ENCODE measurements at places on chromosomes 3 and 15. TPM values are rescaled to one million over a fixed set of nuclear protein-coding genes. Genes with fewer than 3 reads are reported as not detected.

GRCh38 chr3:187929112-187929816, 184.0 kb upstream of the BCL6 start:
- peaks cover 4% of the 10 kb centered on the region for H3K4me1 ChIP-seq
- H3K4me3 ChIP-seq: no peak overlapping the region
- H3K27me3 ChIP-seq: no peaks in the 10 kb centered on the region
- H3K36me3 ChIP-seq: no peaks in the 10 kb centered on the region
- no peak overlapping the region for H3K27ac ChIP-seq
- no peak for DNase-seq

GRCh38 chr3:73680391-73681095, 55.8 kb upstream of the PDZRN3 start:
- H3K27ac ChIP-seq: no peak overlapping the region
- H3K4me1 ChIP-seq: peaks cover 9% of the 10 kb centered on the region
- H3K4me3 ChIP-seq: no peak overlapping the region
- H3K27me3 ChIP-seq: no peaks in the 10 kb centered on the region
- H3K36me3 ChIP-seq: no peaks in the 10 kb centered on the region

The CLEC3B gene
- total RNA-seq: 47.1 TPM

- peaks cover 29% of the 10 kb centered on the region for H3K27me3 ChIP-seq
- H3K27ac ChIP-seq: no peak overlapping the region
- no peaks in the 10 kb centered on the region for H3K4me1 ChIP-seq
Observed at GRCh38 chr3:49868862-49869466, 742 bp downstream of the CAMKV start.

The WDR72 gene
- total RNA-seq: not detected

The LRRC2 gene
- total RNA-seq: 2.2 TPM

DNA sequence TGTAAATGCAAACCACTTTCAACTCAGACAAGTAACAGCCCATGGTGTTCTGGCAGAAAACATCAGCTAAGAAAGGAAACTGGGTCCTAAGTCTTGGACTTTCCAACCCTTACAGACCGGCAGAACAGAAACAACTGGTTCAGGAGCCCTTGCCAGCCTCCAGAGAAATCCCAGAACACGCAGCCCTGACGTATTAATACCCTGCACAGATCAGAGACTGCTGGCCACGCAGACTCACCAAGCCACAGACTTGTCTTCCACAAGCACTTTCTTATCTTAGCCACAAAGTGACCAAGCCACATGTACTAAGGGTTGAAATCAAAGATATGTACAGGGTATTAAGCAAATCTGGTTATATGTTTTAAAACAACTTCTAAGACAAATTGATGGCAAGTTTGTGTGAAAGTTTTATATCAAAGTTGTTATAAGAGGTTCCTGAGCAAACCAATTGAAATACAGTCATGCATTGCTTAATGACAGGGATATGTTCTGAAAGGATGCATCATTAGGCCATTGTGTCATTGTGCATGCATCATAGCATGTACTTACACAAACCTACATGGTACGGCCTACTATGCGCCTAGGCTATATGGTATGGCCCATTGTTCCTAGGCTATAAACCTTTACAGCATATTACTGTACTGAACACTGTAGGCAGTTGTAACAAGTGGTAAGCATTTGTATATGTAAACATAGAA, 36.8 kb downstream of the BTD start:
- H3K27ac ChIP-seq: peak overlapping the region; percentile 85
- DNase-seq: no peak

DNA sequence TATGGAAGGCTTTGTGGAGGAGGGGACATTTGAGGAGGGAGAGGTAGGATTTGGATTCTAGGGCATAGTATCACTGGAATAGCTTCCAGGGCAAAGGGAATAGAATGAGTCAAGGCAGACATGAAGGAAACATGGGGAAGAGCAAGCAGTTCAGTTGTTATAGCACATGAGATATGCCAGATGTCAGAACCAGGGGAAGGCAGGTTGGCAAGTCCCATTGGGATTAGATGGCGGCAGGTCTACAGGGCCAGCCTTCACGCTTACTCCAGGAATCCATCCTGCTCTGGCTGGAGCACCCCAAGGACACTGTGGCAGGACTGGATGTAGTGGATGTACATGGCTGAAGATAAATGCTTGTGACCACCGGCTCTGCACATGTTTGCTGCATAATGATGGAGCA, 120.4 kb upstream of the ST8SIA2 start:
- no peak overlapping the region for H3K27ac ChIP-seq
- H3K36me3 ChIP-seq: peaks cover 2% of the 10 kb centered on the region
- peaks cover 21% of the 10 kb centered on the region for H3K27me3 ChIP-seq
- DNase-seq: no peak
- H3K4me3 ChIP-seq: no peak overlapping the region

Data from chondrocyte (in vitro differentiated cells).